ENCODE measurements at places on chromosomes 12 and 14. TPM values are rescaled to one million over a fixed set of nuclear protein-coding genes. Genes with fewer than 3 reads are reported as not detected.

GRCh38 chr12:130546494-130546893, 169.6 kb downstream of the RIMBP2 start:
- no peak for DNase-seq

The ERP27 gene
- total RNA-seq: 0.21 TPM

The PLEKHG7 gene
- not detected for total RNA-seq

The RTL1 gene
- total RNA-seq: not detected

The BMP4 gene
- 9.9 TPM for total RNA-seq

DNA sequence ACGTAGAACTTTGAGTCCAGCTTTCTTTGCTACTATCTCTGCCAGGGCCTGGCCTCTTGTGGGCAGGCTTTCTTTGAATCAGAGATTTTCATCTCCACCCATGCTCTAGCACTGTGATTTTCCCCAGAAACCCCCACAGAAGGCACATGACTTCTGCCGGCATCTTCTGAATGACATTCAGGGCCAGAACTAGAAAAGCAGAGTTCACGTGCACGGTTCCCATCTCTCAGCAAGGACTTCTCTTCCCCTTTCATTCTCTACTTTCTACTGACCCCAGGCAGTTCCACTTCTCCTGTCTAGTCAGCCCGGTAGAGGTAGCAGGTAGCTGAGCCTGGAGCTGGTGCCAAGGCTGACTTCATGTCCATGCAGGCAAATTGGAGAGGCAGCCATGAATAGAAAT, 26.9 kb downstream of the BATF start:
- no peak for DNase-seq

DNA sequence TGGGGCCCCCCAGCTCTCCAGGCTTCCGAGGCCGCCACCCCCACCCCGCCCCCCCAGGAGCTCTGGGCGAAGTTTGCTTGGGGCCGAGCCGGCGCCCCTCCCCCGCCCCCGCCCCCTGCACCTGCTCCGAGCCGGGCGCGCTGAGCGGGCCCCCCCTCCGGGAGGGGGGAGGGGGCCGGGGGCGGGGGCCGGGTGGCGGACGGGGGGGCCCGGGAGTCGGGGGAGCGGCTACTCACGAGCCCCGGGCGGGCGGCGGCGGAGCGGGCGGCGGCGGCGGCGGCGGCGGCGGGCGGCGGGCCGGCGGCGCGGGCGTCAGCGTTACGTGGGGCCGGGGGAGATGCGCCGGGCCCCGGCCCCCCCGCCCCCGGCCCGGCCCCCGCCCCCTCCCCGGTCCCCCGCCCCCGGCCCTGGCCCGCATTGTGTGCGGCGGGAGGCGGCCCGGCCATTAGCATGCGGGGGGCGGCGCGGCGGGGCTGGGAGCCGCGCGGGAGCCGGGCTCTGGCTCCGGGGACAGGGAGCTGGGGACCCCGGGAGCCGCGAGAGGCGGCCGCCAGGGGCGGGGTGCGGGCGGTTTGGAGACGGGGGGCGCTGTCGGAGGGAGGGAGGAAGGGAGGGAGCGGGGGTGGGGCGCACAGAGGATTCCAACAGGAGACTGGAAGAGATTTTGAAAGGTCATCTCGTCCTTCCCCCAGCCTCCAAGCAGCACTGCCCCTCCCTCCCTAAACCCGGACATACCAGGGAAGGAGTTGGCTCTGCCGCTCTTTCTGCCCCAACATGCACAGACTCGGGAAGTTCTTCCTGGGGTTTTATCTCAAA, at the start of gene ZNF219:
ZNF219 (minus strand) TSS at position 580 of the 816 bp plus-strand sequence. CDS start 5,064 bp downstream, outside the sequence.
- peak; percentile 85 for DNase-seq

DNA sequence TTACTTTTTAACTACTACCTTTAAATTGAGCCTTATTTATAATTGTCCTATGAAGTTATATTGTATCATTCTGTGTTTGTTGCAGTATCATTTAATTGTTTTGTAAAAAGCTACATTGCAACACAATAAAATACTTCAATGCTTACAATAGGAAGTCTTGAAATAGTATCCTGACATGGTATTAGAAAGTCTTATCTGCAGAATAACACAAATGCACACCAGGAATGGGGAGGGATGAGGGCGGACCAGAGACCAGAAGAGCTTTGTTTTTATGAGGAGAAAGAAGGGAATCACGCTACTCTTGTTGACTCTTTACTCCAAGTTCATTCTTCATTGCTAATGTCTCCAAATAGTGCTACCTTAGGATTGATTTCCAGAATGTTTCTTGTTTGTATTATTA, 120.2 kb downstream of the MON2 start:
- no peak for DNase-seq

GRCh38 chr12:16121953-16122352, 155.5 kb downstream of the SLC15A5 start:
- no peak for DNase-seq

- no peak for DNase-seq
Observed at GRCh38 chr12:131530422-131530821, 180.5 kb upstream of the SFSWAP start.

- DNase-seq: no peak
Observed at GRCh38 chr14:67573228-67574010, 26.6 kb downstream of the PIGH start.

The CPNE6 gene
- not detected for total RNA-seq

DNA sequence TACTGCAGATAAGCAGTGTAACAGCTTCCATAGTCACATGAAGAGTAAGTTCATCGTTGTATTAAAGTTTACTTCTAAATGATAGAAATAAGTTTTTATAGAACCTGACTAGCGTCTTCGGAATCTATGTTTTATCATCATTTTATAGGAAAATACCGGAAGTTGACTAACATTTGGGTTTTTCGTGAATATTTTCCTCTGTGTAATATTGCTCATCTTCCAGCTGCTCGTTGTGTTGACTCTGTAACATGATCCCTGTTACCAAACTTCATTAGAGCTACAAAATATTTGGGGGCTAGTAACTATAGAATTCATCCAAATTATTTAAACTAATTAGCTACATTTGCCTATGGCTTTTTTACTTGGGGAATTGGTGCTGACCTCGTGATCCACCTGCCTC, 37.2 kb downstream of the DDX51 start:
- DNase-seq: no peak

- no peak for DNase-seq
Observed at GRCh38 chr12:2959192-2959504, at the start of gene TEAD4. Gene TEAD4, plus strand, starts transcription at chr12:2959397.

- no peak for DNase-seq
Observed at GRCh38 chr14:61179061-61179690, 102.0 kb downstream of the TMEM30B start.

- no peak for DNase-seq
Observed at GRCh38 chr12:48349471-48349870, 1.2 kb downstream of the ZNF641 start.

GRCh38 chr14:29643433-29644211, 284.0 kb downstream of the PRKD1 start:
- DNase-seq: no peak

The FOXG1 gene
- total RNA-seq: not detected

The HAL gene
- total RNA-seq: 216 TPM

- no peak for DNase-seq
Observed at GRCh38 chr12:67082221-67082620, 186.9 kb upstream of the CAND1 start.

- DNase-seq: no peak
Observed at GRCh38 chr14:71372411-71372838, 465.2 kb downstream of the PCNX1 start.

The ABCC9 gene
- 9.6 TPM for total RNA-seq

The IFNG gene
- total RNA-seq: not detected

DNA sequence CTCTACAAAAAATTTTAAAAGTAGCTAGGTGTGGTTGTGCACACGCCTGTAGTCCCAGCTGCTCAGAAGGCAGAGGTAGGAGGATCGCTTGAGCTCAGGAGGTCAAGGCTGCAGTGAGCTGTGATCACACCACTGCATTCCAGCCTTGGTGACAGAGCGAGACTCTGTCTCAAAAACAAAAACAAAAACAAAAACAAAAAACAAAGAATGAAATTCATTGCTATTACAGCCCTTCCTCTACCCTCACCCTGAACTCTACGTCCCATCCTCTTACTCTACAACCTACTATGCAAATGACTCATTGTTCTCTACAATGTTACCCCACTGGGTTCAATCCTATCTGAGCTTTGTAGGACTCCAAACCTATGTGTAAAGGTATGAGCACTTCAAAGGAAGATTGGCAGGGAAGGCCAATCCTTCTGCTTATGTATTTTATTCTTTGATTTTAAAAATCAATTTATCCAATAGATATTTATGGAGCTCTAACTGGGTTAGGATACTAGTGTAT, 39.3 kb downstream of the NINJ2 start:
- DNase-seq: no peak

The GRIP1 gene
- total RNA-seq: 21.8 TPM

DNA sequence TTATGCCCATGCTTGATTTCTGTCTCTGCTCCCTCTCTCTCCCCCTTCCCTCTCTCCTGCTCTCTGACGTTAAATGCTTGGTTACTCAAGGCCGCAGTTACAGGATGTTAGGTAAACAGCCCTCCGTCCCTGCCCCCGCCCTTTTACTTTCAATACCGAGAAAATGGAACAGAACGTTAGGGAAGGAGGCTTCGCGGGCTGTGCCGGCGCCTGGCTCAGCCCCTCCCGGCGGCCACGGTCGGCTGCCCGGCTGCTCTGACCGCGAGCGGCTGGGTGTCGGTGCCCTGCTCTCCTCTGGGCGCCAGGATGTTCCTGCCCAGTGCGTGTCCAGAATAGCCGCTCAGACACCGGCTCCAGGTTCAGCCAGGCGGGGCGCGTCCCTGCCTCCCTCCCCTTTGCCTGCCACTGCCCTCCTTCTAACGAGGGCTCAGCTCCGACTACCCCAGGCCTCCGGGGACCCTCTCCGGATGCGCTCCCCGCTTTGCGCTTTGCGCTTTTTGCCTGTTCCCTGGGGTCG, 166.1 kb downstream of the ADCK1 start:
- DNase-seq: no peak

DNA sequence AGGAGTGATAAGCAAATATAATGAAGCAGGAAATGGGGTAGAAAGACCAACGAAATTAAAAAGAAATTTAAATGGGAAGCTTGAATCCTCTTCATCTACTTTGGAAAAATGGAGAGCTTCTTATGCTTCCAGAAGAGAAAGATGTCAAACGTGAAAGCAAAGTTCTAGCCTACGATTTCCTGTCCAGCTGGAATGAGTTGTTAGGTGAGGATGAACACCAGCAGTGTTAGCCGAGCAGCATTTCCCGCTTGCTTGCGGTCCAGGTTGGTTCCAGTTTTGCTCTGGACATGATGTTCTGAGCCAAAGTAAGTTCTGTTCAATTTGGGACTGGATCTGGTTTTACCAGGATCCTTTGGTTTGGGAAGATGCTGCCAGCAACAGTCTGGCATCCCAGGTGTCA, 78.9 kb downstream of the DACT1 start:
- no peak for DNase-seq

The ADAMTS20 gene
- not detected for total RNA-seq

The MTA1 gene
- total RNA-seq: 38.1 TPM
